ENCODE measurements at places on chromosomes 11 and 22. TPM values are rescaled to one million over a fixed set of nuclear protein-coding genes. Genes with fewer than 3 reads are reported as not detected.

MAPK11 gene
- total RNA-seq = 5.8 TPM

SLC17A6 gene
- total RNA-seq = not detected

DGKZ gene
- total RNA-seq = 46.0 TPM

VSIG2 gene
- not detected for total RNA-seq

RIBC2 gene
- not detected for total RNA-seq

TRIM48 gene
- not detected for total RNA-seq

CD6 gene
- total RNA-seq = under 0.01 TPM

DDTL gene
- 0.43 TPM for total RNA-seq

ST14 gene
- total RNA-seq = 100.0 TPM

PTDSS2 gene
- 42.2 TPM for total RNA-seq

KRTAP5-9 gene
- total RNA-seq = not detected

IL18 gene
- 30.8 TPM for total RNA-seq

PNPLA3 gene
- 3.0 TPM for total RNA-seq

Measured in tracheal epithelial cell (primary cell).